Adipocyte (in vitro differentiated cells): ENCODE measurements at places on chromosomes 13 and 19.

DNA sequence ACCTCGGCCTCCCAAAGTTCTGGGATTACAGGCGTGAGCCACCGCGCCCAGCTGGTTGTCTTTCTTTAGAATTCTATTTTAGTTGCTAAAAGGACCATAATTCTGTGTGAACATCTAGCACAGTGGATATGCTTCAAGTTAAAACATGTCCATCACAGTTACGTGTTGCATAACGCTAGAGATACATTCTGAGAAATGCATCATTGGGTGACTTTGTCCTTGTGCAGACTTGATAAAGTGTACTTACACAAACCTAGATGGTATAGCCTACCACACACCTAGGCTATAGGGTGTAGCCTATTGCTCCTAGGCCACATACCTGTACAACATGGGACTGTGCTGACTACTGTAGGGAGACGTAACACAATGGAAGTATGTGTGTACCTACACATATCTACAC lies 35.4 kb downstream of the DOCK9 start:
- no peak for DNase-seq

GRCh38 chr13:105471673-105472072 lies 1063.8 kb downstream of the EFNB2 start:
- DNase-seq, result peak; percentile 89

DNA sequence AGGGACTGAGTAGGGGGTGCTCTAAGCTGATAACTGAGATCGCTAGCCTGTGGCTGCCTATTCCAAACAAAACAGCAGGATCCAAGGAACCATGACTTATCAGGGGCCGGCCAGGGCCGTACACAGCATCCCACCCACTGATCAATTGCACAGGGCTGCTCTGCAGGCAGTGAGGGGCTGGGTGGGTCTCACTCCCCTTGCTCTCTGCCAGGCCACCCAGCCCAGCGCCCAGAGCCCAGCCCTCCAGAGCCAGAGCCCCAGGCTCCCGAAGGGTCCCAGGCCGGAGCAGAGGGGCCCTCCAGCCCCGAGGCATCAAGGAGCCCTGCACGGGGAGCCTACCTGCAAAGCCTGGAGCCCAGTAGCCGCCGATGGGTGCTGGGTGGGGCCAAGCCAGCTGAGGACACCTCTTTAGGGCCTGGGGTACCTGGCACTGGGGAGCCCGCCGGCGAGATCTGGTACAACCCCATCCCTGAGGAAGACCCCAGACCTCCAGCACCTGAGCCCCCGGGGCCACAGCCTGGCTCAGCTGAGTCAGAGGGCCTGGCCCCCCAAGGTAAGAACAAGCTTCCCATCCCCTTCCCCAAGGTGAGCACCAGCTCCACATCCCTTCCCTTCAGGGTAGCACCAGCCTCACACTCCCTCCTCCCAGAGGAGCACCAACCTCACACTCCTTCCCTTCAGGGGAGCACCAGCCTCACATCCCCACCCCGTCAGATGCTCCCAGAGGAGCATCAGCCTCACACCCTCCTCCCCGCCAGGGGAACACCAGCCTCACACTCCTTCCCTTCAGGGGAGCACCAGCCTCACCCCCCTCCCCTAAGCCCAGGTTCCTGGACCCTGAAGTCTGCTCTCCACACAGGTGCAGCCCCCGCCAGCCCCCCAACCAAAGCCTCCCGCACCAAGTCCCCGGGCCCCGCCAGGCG lies 1.9 kb downstream of the SYDE1 start:
- DNase-seq, result no peak

GRCh38 chr13:50380905-50381304 lies 365.7 kb downstream of the KCNRG start:
- DNase-seq, result no peak

- DNase-seq, result no peak
Measured at GRCh38 chr19:47331931-47332547, at the start of gene C5AR2. Gene C5AR2, plus strand, starts transcription at chr19:47332175. Its CDS starts 8,625 bp downstream, at chr19:47340800.

GRCh38 chr19:628168-628567 lies 5.2 kb downstream of the POLRMT start:
- DNase-seq, result peak; percentile 7

- no peak for DNase-seq
Measured at GRCh38 chr19:47133021-47133471, 2.4 kb downstream of the SAE1 start.

GRCh38 chr19:49431330-49431749 lies 6.2 kb downstream of the GFY start:
- no peak for DNase-seq

GRCh38 chr19:48970923-48971395 lies 5.8 kb downstream of the FTL start:
- DNase-seq, result peak; percentile 89

GRCh38 chr19:35046461-35046860 lies 4.9 kb downstream of the HPN start:
- no peak for DNase-seq

- no peak for DNase-seq
Measured at GRCh38 chr19:55446060-55446459, 3.0 kb upstream of the SHISA7 start.

- DNase-seq, result no peak
Measured at GRCh38 chr19:45676851-45677263, 8.8 kb downstream of the GIPR start.

GRCh38 chr19:29662604-29663404 lies 2.5 kb upstream of the PLEKHF1 start:
- DNase-seq, result peak; percentile 96

DNA sequence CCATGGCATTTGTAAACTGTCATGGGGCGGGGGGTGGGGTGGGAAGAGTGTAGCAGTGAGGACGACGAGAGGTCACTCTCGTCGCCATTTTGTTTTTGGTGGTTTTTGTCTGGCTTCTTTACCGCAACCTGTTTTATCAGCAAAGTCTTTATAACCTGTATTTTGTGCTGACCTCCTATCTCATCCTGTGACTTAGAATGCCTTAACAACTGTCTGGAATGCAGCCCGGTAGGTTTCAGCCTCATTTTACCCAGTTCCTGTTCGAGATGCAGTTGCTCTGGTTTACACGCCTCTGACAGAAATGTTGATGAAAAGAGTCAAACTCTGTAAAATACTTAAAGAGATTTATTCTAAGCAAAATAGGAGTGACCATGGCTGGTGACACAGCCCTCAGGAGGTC lies 852.0 kb downstream of the DACH1 start:
- no peak for DNase-seq

DNA sequence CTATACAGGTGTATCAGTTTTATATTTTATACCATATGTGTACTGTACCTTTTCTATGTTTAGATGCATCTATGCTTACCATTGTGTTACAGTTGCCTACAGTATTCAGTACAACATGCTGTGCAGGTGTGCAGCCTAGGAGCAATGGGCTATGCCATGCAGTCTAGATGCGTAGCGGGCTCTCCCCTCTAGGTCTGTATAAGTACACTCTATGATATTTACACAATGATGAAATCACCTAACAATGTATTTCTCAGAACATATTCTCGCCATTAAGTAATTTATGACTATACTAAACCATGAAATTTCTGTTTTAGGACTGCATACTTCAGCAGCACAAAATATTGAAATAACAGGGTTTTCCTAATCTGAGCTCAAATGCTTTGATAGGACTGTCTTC lies 179.6 kb downstream of the RFC3 start:
- peak; percentile 7 for DNase-seq

DNA sequence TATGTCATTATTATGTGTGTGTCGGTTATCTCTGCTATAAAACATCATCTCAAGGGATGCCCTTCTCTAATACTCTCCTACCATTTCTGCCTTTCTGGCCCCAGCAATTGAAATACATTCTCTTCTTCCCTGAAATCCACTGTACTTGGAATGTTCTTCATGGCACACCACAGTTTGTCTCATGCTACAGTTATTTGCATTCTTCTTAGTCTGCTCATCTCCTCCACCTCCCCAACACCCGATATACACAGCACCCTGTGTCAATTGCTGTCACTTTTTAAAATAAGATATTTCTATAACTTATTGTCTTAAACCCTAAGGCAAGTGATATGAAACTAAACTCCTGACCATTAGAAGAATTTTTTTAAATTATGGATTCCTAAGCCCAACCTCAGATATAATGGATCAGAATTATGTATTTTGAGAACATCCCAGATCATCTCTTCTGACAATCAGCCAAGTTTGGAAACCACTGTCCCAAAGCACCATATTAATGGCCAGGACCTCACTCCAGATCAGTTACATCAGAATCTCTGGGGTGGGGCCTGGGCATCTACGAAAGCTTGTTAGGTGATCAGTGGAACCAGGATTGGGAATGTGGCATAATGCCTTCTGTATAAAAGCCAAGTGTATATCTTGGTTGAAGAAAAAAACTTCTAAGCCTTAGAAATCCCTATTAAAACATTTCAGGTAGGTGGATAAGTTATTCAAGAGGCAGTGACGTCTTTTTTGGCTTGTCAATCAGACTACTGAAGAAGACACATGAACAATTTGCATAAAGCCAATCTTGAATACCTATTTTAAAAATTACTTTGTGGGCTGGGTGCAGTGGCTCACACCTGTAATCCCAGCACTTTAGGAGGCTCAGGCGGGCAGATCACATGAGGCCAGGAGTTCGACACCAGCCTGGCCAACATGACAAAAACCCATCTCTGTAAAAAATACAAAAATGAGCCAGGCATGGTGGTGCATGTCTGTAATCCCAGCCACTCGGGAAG lies 30.0 kb upstream of the KBTBD7 start:
- peak; percentile 65 for DNase-seq

- no peak for DNase-seq
Measured at GRCh38 chr13:36430247-36431203, 1.8 kb upstream of the CCNA1 start.

DNA sequence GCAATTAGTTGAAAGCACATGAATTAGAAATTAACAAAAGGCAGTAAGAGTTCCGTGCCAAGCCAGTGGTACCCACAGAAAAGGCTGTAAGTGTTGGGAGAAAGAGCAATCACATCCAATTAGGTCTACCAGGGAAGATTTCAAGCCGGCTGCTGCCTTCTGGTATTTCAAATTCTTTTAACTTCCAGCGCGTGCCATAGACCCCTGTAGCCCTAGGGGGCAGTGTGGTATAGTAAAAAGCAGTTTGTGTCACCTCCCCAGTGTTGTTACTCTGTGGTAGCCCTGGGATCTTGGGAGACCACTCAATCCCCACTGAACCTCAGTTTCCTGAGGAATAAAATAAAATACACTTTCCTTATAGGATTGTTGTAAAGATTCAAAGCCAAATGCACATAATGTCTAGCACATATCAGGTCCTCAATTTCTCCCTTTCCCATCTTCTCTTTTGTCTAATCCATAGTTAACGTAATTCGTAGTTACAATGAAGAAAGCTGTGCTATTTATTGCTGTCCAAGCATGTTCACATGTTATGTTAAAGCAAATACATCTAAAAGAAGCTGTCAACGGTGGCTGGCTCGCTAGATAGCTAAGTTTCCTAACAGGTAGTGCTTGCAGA lies 230.2 kb downstream of the TDRD3 start:
- DNase-seq, result peak; percentile 36

- peak; percentile 49 for DNase-seq
Measured at GRCh38 chr13:33119022-33119781, 103.0 kb downstream of the KL start.

- DNase-seq, result no peak
Measured at GRCh38 chr13:45940061-45940460, 88.5 kb upstream of the SIAH3 start.

DNA sequence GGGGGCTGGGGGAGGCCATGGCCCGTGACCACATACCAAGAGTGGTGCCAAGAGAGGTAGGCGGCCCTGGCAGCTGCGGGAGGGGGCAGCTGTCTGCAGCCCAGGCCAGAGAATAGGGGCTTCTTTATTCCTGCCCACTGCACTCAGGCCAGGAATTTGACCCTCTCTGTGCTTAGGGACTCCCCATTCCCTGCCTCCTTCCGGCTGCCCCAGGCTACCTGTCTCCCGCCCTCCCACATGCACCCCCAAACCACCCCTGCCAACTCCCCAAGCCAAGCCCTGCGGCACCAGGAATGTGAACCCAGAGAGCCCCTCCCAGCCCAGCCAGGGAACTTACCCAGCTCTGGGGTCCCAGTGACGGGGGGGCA lies 687 bp downstream of the PLEKHA4 start:
- no peak for DNase-seq

DNA sequence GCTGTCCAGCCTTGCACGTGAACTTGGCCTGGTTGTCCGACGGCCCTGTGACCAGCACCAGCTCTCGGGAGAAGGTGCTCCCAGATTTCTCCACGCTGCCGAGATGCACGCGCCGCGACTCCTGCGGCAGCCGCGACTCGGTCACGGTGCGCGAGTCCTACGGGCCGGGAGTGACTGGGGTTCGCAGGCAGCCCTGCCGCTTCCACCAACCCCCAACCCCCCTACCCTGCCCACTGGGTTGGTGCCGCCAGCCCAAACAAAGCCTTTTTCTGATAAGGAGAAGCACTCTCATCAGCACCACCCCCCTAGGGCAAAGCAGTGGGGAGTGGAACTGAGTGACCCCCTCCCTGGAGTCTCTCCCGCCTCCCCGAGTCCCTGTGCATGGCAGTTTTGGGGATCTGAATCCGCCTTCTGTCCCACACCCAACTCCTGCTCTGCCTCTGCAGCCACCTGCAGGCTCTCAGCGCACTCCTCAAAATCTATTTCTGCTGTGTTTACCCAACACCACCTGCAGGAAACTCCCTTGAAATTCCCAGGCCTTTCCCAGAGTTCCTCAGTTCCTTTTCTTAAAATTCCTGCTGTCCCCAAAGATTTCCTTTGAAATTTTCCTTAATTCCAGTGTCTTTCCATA lies 6.2 kb downstream of the NPHS1 start:
- no peak for DNase-seq

DNA sequence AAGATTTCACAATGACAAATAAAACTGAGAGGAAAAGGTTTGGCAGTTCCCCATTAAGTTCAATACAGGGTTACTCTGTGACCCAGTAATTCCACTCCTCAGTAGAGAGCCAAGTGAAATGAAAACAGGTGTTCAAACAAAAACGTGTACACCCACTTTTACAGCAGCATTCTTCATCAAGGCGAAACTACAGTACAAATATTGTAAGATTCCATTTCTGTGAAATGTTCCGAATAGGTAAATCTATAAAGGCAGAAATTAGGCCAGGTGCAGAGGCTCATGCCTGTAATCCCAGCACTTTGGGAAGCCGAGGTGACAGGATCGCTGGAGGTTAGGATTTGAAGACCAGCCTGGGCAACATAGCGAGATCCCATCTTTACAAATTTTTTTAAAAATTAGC lies 8.9 kb upstream of the GDF15 start:
- DNase-seq, result no peak

DNA sequence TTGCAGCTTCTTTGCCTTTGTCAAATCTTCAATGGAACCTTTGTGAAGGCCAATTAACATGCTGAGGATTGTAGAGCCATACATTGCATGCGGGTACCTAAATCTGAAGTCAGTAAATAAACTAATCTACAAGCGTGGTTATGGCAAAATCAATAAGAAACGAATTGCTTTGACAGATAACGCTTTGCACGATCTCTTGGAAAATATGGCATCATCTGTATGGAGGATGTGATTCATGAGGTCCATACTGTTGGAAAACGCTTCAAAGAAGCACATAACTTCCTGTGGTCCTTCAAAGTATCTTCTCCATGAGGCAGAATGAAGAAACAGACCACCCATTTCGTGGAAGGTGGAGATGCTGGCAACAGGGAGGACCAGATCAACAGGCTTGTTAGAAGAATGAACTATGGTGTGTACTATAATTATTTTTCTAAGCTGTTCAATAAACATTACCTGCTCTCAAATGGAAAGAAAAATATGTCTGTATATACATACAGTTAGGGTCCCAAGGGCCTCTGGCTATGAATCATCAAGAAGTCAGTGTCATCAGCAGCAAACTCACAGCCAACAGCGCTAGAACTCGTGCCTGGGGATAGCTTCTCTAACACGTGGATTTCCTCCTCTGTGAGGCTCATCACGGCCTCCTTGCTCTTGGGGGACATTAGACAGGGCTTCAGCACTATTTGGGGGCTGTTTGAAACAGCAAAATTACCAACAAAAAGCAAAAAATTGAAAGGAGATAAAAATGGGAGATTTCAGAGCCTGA lies 2.9 kb upstream of the CD70 start:
- DNase-seq, result no peak
